ENCODE measurements at places on chromosomes 11 and 22.

GRCh38 chr11:69122630-69123431 is 32.9 kb upstream of the SMIM38 start:
- DNase-seq: no peak

DNA sequence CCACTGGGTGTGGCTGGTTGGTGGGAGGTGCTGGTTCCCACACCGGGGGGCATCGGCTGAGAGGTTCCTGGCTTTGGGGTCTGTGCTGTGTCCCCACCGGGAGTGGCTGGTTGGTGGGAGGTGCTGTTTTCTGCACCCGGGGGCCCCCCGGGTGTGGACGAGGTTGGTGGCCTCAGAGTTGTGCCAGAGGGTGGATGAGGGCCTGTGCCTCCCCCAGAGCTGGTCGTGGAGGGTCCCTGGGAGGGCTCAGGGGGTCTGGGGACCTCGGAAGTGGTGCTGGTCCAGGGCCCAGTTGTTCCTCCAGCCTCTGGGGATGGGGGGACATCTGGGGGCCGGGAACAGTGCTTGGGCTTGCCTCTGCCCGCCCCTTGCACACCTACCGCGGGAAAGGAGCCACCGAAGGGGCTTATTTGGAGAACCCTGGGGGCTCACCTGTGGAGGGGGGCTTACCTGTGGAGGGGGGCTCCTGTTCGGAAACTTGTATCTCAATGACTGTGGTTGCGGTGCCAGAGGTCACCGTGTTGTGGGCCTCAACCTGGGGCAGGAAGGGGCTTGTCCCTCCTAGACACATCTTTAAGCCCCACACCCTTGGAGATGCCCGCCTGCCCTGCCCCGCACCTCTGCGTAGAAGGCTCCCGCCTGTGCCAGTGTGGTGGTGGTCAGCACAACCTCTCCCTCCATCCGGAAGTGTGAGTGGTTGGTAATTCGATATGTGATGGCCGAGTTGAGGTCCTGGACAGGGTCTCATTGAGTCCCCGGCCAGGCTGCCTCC is 3.3 kb upstream of the IRF7 start:
- no peak for DNase-seq

- no peak for DNase-seq
These were observed 198.5 kb upstream of the MTNR1B start for GRCh38 chr11:92770981-92771380.

GRCh38 chr11:41872870-41873269 is 413.4 kb upstream of the LRRC4C start:
- peak; percentile 68 for DNase-seq

DNA sequence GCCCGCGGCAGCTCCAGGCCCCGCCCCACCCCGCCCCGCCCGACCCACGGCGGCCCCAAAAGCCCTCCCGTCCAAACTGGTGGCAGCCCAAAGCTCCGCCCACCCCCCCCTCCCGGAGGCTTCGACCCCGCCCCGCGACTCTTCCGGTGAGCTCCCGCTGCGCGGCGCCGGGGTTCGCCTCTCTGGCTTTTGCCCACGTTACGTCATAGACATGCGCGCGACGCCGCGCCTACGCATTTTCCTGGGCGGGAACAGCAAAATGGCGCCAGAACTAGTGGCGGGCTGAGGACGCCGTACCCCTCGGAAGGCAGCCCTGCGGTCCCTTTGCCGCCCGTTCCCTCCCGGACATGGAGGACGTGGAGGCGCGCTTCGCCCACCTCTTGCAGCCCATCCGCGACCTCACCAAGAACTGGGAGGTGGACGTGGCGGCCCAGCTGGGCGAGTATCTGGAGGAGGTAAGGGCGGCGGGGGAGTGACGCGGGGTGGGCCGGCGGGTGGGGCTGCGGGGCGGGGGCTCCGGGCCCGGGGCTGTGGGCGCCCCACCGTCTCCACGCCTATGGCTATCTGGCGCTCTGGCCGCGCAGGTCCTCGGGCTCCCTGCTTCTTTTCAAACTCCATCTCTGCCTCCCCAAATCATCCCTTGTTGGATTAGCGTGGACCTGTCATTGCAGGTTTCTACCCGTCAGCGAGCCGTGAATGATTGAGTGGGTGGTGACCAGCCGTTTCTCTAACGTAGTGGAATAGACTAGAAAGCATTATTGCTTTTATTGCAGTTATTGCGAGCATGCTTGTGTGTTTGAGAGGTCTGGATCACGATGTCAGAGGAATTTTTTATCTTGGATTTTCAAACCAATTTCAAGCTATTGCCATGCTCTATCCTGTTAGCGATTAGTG is at the start of gene NCAPH2:
NCAPH2 (plus strand) TSS at position 234 of the 894 bp plus-strand sequence; CDS start at position 348, 114 bp downstream.
- peak; percentile 95 for DNase-seq

- no peak for DNase-seq
These were observed 11.4 kb upstream of the VSTM5 start for GRCh38 chr11:93861808-93862207.

DNA sequence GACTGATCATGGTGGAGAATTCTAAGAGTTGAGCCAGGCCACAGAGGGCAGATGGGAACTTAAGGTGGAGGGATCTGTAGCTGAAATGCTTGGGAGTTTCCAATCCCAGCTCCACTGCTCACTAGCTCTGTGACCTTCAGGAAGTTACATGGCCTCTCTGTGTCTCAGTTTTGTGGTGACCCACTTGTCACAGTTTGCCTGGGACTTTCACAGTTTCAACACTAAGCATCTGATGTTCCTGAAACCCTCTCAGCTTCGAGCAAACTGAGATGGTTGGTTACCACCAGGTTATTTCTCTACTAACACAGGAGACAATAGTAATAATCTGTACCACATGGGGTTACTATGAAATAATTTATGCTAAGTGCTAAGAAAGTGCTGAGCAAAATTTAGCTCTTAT is 505.3 kb downstream of the OPCML start:
- no peak for DNase-seq

GRCh38 chr22:36946421-36947158 is 33.2 kb downstream of the CSF2RB start:
- DNase-seq: no peak

DNA sequence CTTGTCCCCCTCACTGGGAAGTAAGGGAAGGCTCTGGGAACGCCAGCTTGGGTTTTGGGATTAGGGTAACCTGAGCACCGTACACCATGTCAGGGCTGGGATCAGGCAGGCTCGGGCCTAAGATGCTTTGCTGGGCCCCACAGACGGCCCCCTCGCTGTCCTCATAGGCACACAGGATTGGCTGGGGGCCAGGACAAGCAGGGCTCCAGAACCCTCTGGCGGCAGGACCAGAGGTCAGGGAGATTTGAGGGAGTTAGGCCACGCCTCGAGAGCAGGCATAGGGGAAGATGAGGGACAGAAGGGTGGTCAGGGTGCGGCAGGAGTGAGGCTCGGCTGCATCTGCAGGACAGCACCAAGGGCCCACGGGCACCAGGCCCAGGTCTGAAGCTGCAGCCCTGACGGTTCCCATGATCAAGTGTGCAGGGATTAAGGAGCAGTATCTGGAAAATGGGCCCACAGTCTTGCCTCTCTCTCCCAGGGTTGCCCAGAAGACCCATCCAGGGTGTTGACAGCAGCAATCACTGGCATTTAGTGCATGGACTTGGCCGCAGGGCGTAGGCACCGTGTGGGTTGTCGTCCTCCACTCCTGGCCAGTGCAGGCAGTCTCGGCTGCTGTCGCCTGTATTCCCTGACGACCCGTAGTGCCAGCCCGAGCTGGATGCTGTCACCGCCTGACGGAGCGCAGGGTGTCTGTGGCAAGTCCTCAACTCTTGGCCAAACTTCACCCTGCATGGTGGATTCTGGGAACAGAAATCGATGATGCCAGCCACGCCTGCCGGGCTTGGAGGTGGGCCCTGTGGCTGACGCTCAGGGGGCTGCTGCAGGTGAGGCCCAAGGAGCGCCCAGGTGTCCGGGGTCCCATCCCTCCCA is 15.7 kb upstream of the GNB1L start:
- DNase-seq: no peak

- no peak for DNase-seq
These were observed 72.0 kb downstream of the CD82 start for GRCh38 chr11:44637487-44637886.

DNA sequence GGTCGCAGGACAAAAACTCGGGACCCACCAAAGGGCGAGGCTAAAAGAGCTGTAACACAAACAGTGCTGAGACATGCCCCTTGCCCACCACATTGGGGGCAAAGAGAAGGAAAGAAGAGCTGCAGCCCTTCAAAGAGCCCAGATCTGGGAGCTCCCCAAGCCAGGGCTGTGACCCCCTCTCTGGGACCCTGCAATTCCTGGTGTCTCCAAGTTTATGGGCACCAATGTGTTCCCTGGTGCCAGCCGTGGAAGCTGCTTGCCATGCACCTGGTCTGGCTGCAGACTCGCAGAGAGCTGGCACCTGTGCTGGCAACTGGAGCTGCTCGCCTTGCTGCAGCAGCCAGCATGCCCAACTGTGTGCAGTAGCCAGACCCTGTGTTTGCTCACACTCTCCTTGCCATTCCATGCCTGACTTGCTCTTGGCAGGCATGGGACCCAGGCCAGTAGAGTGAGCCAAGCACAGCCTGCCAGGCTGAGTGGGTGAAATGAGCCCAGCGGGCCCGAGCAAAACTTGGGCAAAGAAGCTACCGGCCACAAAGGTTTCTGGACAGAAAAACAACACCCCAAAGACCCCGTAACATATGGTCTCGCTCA is 16.0 kb downstream of the RRP8 start:
- DNase-seq: no peak

DNA sequence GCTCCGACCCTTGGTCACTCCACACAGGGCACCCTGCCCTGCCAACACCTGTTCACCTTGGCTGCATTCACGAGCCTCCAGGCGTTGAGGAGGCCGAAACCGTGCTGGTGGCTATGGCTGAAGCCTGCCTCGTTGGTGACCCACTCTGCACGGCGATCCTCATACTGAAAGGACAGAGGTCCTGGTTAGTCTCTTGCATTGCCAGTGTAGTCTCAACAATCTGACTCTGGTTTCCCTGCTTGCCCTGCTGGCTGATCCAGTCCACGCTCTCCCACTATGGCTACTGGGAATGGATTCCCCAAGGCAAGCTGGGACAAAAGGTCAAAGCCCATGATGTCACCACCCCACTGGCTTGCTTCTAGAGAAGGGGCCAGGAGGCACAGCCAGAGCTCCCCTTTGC is 12.9 kb downstream of the PCSK7 start:
- DNase-seq: no peak

GRCh38 chr11:23688411-23688810 is 808.4 kb upstream of the LUZP2 start:
- no peak for DNase-seq

DNA sequence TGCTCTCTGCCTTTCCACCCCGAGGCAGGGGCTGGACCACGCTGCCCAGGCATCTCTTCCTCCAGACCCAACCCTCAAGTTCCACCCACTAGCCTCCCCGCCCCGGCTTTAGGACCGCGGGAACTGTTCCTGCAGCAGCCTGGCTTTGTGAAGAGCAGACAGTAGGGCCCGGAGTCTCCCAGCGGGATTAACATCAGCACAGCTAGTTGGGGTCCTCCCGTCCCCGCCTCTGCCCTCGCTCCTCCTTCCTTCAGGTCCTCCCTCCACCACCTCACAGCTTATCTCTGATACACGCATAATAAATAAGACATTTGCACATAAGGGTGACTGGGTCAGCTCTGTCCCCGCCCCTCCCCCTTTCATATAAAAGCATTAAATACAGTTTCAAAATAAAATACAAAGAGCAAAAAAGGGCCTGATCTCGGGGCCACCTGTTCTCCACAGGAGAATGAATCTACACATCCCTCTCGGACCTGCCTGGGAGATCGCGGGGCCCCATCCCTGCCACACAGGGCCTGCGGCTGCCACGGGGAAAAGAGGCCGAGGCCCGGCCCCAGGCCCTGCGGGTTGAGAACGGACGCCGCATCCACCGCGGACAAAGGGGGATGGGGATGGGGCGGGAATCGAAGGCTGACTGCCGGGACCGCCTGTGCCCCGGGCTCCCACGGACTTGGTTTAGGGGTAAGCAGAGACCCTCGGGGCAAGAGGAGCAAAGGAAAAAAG is 6.5 kb downstream of the ZFTA start:
- DNase-seq: peak; percentile 69

GRCh38 chr11:62556108-62556874 is 9.7 kb upstream of the AHNAK start:
- no peak for DNase-seq

DNA sequence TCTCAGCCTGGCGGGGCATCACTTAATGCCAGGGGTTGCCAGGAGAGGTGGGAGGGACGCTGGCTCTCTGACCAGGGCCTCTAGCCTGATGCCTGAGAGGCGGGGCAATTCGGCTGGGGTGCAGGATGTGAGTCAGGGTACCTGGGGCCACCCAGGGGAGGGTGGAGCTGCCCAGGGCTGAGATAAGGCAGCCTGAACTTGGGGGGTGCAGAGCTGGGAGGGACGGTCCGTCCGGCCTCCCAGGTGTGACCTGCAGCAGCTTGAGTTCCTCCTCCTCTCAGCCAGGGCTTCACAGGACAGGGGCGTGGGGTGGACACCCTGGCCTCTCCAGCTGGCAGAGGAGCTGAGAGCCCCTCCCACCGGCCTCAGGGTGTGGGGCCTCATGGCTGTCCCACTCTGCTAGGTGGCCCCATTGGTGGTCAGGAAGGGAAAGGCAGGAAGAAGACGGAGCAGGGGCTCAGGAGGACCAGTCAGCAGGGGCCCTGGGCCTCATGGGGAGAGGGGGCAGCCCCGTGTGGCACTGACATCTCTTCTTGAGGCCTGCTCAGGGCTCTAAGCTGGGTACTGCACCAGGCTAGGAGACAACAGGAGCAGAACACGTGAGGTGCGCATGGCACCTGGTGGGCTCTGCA is 942 bp upstream of the RPS6KA4 start:
- DNase-seq: no peak

DNA sequence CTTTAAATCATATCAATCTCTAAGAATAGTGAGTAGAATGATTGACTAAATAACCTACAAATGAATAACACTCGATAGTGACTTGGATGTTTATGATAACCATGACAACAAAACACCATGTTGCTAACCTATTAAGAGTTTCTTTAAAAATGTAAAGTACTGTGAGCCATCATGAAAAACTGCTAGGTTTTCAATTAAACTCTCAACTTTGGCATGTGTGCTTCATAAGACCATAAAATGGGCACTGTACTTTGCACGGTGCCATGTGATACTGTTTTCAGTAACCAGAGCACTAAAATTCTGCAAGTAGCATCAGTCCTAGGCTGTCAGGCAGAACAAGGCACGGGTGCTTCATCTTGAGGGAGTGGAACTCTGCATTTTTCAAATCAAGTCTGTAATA is 96.2 kb upstream of the TRIM77 start:
- no peak for DNase-seq
